ENCODE measurements at places on chromosomes 7 and 10.

- no peak for DNase-seq
These were observed 150.8 kb downstream of the PFKFB3 start for GRCh38 chr10:6353526-6353925.

GRCh38 chr10:98619446-98619845 is 172.7 kb upstream of the HPS1 start:
- no peak for DNase-seq

DNA sequence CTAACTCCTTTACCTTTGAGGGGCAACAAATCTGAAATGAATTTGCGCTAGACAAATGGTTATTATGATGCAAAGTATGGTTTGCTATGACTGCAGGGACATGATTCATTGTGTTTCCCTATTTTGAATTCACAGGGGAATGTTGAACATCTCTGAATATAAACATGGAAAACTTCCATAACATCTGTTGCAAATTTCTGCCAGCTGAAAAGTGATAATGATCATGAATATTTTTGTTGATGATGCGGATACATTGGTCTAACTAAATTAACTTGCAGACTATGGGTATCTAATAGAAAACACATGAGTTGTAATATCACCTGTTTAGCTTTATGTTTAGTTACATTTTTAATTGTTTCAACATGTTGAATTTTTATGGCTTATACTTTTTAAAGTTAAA is 1325.5 kb downstream of the REEP3 start:
- DNase-seq, result no peak

- no peak for DNase-seq
These were observed 253.3 kb downstream of the SEMA3A start for GRCh38 chr7:83941300-83941699.

- DNase-seq, result peak; percentile 62
These were observed 276.1 kb downstream of the DNAJB6 start for GRCh38 chr7:157612664-157613561.

DNA sequence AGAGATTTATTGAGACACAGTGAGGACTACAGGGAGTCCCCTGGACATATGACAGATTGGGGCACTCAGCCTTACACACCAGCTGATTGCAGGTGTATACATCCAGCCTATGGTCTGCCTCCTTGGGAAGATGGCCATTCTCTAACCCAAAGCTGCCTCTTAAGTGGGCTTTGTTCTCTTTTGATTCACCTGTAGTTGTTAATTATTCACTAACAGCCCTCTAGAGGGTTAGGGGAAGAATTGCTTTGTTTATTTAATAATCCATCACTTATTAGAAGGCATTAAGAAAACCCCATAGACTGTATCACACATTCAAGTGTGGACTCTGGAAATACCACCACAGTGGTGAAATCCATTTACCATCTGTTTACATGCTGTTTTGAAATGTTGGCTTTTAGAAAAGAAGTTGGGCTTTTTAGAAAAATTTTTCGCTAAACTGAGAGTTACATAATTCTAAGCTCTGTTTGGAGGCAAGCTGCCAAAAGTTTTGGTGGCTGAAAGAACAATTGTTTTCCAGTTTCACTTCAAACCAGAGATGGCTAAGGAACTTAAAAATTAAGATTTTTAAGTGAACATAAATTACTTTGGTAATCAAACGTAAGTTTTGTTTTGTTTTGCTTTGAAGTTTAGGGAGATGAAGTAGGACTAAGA is 379.1 kb downstream of the ADRA2A start:
- no peak for DNase-seq
